ENCODE measurements at places on chromosomes 3 and 15.

GRCh38 chr3:112136959-112137693 lies 4.1 kb upstream of the GCSAM start:
- peak; percentile 98 for DNase-seq

DNA sequence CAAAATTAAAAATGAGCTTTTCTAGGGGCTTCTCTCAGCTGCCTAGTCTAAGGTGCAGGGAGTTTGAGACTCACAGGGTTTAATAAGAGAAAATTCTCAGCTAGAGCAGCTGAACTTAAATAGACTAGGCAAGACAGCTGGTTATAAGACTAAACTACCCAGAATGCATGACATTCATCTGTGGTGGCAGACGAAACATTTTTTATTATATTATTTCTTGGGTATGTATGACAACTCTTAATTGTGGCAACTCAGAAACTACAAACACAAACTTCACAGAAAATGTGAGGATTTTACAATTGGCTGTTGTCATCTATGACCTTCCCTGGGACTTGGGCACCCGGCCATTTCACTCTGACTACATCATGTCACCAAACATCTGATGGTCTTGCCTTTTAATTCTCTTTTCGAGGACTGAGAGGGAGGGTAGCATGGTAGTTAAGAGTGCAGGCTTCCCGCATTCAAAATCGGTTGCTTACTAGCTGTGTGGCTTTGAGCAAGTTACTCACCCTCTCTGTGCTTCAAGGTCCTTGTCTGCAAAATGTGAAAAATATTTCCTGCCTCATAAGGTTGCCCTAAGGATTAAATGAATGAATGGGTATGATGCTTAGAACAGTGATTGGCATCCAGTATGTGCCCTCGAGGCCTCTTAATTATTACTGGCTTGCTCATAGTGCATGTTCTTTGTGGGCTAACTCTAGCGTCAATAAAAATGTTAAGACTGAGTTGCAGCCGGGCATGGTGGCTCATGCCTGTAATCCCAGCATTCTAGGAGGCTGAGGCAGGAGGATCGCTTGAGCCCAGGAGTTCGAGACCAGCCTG lies 984 bp downstream of the CCR5 start:
- DNase-seq: no peak

DNA sequence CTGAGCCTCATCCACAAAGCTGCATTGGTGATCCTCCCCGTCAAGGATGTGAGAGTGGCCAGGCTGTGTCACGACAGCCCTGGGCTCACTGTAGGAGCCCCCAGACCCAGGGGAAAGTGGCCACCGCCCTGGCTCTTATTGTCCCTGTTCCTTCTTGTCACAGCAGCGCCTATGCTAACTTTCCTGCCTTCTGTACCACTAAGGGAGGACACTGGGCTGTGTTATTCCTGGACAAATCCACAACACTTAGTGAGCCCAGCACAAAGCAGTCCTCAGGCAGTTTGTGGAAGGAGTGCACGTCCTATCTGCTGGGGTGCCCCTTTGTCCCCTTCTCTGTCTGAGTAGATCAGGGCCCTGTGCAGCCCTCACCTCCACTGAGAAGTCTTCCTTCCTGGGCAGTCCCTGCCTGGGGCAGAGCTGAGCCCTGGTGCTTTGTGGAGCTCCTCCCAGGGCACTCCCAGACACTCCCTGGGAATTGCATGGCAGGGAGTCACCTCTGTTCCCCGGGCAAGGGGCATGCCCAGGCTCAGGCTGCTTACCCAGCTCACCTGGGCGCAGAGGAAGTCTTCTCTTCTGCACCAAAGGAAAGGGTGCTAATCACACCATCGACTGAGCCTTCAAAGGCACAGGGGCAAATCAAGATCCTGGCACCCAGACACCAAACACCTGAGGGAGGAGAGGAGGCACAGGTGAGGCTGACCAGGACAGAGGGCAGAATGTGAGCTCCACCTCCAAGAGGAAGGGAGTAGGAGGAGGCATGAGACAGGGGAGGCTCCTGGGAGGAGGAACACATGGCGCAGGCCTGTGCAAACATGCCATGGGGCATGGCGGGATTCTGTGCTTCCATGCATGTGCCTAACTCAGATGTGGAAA lies 138.7 kb downstream of the KLF13 start:
- no peak for DNase-seq

GRCh38 chr3:184075901-184076300 lies 21.0 kb upstream of the HTR3E start:
- no peak for DNase-seq

GRCh38 chr3:109819734-109820133 lies 482.4 kb upstream of the DPPA4 start:
- DNase-seq: no peak

- DNase-seq: no peak
Observed at GRCh38 chr3:195059006-195059350, 212.0 kb downstream of the XXYLT1 start.

DNA sequence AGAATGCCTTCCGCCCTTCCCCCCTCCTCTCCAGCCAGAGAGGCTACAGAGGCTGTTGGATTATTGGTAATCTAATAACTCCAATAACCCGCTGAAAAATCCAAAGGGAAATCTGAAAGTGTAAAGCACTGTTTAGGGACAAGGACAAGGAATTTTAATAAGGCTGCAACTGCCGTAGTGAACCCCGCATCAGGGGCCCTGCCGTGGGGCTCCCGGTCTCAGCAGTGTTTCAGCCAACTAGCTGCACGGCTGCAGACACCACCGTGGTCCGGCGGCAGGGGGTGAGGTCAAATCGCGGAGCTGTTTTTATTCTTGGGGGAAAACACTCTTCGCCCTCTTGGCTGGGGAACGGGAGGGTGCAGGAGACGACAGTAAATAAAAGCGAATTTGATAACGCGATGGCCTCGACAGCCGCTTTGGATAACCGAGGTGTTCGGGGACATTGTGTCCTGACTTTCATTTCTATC lies 6.1 kb downstream of the BCL6 start:
- DNase-seq: no peak

GRCh38 chr15:77500989-77501388 lies 80.3 kb downstream of the HMG20A start:
- DNase-seq: no peak

DNA sequence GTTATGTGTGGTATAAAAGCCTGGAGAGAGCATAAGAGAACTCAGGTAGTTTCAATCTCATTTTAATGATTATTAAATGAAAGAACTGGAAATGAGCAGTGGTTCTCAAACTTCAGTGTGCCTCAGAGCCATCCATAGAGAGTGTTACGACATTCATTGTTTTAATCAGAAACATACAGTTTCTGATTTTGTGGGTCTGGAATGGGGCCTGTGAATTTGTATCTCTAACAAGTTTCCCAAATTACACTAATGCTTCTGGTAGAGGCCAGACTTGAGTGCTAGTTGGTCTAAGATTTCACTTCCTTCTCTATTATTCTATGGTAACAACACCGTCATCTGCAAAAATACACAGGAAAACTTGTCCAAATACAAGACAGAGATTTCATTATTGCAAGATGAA lies 292.0 kb upstream of the NECTIN3 start:
- DNase-seq: no peak

DNA sequence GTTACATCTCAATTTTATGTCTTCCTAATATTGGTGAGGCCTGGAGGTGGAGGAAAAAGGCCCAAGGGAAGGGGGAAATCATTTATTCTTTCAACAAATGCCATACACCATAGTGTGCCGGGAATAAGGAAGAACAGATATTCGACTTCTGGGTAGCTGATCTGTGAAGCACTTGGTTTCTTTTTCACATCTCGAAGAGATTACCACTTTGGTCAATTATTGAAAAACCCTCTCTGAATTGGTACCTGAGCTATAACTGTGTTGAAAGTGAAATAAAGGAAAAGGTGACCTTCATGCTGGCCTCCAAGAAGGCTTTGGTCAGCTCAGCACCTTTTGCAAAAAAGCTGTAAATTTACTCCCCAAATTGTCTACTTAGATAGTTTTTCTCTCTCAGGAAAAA lies 14.2 kb upstream of the MB21D2 start:
- DNase-seq: no peak

GRCh38 chr3:196737655-196738054 lies 2.0 kb upstream of the PAK2 start:
- no peak for DNase-seq

GRCh38 chr15:32692286-32692685 lies 25.5 kb upstream of the GREM1 start:
- no peak for DNase-seq

DNA sequence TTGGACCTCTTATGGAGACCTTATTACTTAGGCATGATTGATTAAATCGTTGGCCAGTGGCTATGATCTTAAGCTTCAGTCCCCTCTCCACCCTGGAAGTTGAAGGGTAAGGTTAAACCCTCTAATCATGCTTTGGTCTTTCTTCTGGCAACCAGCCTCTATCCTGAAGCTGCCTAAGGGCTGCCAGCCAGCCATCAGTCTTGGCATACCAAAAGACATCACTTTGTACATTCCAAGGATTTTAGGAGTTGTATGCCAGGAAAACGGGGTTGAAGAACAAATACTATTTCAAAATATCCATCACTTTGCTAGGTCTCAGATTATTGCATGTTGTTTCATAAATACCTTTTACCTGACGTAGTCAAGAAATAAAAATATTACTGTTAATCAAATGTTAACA lies 28.9 kb downstream of the UBE2E2 start:
- no peak for DNase-seq

GRCh38 chr3:12175844-12176453 lies 17.2 kb upstream of the TIMP4 start:
- peak; percentile 37 for DNase-seq

GRCh38 chr3:161939918-161940620 lies 443.5 kb downstream of the OTOL1 start:
- no peak for DNase-seq

DNA sequence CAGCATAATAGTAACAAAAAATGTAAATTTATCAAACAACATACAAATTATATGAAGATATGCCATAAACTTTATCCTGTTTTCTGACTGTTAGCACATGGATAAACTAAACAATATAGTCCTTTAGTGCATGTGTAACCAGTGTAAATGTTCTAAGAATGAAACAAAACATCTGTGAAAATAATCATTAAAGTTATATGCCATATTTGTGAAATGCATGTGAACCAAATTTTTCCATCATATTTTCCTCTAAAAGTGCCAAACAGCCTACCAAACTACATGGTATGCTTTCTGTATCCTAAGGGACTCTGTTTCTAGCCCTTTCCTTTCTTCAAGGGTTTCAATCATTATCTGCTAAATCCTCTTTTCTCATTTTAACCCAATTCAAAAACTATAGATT lies 23.9 kb upstream of the RSL24D1 start:
- DNase-seq: no peak
